NCI-H226 (cell line): ENCODE measurements at places on chromosomes 16 and 17.

GRCh38 chr16:57507136-57508034, 21.1 kb upstream of the DOK4 start:
- no peak for DNase-seq

DNA sequence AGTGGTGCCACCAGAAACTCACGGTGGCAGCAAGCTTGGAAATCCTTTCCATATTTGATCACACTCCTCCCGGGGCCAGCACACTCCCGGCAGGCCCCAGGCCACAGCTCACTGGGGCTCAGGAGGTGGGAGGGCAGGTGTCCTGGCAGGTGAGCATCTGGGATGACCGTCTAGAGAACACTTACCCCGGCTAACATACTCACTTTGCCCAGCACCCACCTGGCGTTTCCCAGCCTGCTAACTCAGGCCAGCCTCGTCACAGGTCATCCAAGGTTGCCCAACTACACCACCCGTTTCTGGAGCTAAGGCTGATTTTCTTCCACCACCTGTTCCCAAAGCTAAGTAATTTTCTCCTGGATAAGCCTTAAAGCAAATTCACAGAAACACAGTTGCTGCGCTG, 24.9 kb downstream of the FBXO31 start:
- no peak for DNase-seq

- peak; percentile 90 for DNase-seq
Observed at GRCh38 chr17:39928858-39929645, 1.5 kb downstream of the LRRC3C start.

DNA sequence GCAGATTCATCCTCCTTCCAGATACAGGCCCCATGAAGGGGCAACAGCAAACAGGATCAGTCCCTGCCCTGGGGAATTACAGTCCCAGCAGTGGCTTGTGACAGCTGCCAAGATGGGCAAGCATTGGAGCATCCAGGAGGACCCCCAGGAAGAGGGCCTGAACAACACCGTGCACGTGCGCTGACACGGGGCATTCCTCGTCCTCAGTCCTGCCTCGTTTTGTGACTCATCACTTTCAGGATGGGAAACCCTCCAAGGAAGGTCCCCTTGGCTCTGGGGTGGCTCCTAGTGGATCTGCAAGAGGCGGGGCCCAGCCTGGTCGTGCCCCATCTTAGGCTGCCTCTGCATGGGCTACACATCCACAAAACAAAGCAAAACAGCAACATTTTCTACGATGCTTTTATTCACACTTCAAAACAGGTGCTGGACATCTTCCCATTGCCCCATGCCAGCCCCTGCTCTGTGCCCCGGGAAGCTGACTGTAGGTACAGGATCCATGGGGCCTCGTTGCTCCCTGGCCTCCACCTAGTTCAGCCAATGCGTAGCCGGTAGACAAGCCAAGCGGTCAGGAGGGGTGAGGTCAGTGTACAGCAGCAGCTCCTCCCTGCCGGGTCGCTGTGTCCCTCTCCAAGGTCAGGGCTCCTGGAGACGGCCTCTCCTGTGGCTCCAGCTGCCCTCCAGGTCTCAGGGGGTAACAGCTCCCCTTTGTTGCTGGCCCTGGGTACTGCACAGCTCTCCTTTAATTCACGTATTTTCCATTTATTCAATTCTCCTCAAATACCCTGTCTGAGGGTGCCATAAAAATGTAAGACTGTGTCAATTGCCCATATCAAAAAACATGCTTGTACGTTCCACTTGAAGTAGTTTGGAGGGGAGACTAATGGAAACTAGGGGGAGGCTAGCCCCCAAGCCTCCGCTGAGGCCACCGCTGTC, 32.2 kb downstream of the ACTG1 start:
- DNase-seq, result no peak

DNA sequence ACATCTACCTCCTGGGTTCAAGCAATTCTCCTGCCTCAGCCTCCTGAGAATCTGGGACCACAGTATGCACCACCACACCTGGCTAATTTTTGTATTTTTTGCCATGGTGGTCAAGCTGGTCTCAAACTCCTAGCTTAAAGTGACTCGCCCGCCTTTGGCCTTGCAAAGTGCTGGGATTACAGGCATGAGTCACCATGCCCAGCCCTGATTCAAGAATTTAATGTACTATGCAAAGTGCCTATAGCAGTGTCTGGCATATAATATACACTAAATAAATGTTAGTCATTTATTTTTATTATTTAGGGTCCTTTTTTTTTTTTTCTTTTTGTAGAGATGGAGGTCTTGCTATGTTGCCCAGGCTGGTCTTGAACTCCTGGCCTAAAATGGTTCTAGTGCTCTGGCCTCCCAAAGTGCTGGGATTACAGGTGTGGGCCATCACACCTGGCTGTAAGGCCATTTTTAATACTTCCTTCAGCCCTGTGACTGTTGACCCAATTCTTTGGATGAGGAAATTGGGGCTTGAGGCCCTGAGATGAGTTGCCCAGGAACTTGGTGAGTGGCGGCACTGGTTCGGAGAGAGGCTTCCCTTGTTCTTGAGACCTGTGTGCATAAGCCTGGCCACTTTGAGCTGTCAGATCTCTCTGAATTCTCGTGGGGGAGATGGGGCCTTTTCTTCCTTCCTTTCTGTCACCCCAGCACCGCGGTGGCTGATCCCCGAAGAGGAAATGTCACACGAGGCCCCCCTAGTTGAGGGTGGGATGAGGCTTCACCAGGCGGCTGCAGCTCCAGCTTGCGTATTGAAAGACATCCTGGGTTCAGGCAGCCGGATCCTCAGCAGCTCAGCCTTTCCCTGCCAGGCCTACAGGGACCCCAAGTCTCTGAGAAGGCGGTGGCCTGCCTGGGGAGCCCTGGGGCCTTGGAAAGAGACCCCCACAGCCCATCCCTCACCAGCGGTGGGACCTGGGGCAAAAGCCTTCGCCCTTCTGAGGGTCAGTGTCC, 38.7 kb downstream of the LAT start:
- peak; percentile 55 for DNase-seq
